ENCODE measurements at places on chromosomes 7 and 10.

DNA sequence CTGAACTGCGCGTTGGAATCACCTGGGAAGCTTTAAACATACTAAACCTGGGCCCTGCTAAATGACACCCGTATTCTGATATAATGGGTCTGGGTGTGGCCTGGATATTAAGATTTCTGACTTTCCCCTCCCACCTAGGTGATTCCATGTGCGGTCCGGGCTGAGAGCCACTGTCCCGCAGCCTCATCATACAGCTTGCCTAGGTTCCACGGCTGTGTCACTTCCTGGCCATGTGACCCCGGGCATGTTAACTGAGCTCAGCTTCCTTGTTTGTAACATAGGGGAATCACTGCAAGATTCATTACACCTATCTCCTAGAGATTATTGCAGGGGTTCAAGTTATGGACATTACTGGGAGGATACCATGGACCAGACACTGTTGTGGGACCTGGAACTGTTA lies 472.7 kb upstream of the GALNT17 start:
- peak; percentile 63 for DNase-seq

- no peak for DNase-seq
Measured at GRCh38 chr7:25913598-25914224, 238.3 kb upstream of the NFE2L3 start.

- DNase-seq = peak; percentile 96
Measured at GRCh38 chr10:118840071-118840775, 85.5 kb upstream of the CACUL1 start.

- no peak for DNase-seq
Measured at GRCh38 chr7:143514487-143514886, 36.8 kb downstream of the TAS2R41 start.

- peak; percentile 92 for DNase-seq
Measured at GRCh38 chr7:50266635-50267386, 37.7 kb upstream of the IKZF1 start.

- no peak for DNase-seq
Measured at GRCh38 chr7:94763268-94763667, 107.3 kb upstream of the SGCE start.

- peak; percentile 64 for DNase-seq
Measured at GRCh38 chr10:16470747-16471146, 33.9 kb downstream of the PTER start.

DNA sequence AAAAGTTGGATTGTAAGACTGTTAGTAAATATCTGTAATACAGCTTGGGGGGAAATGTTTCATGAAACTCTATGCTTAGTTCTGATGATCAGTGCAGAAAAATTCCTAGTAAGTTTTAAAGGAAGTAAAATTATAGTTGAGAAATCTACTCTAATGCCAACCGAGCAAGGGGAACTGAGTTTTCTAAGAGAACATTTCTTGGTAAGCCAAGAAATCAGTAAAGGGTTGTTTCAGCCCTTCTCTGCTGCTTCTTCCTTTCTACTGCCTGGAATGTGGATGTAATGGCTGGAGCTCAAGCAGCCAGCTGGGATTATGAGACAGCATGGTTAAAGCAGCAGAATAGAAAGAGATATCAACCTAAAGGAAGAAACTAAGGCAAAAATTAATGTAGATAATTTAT lies 15.9 kb upstream of the AKR1B1 start:
- no peak for DNase-seq

GRCh38 chr7:127655720-127656119 lies 3.7 kb downstream of the SND1 start:
- no peak for DNase-seq

GRCh38 chr7:129559564-129559963 lies 52.0 kb upstream of the NRF1 start:
- DNase-seq = no peak

DNA sequence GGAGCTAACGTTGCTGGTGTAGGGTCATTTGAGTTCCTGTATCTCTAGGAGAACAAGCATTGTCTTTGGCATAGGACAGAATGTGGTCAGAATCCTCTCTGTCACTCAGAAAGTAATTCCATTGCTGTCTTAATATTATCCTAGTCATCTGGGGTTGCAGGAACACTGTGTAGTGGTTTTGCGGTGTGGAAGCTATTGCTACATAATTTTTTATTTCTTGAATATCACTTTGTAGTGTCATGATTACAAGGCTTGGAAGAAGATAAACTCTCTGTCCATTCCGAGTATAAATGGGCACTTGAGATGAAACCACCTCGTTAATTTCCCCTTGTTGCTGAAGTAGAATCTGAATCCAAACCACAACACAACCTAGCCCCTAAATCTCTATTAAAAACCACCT lies 919.2 kb downstream of the LRMDA start:
- DNase-seq = no peak

- DNase-seq = no peak
Measured at GRCh38 chr7:106063692-106064091, 48.4 kb downstream of the SYPL1 start.

DNA sequence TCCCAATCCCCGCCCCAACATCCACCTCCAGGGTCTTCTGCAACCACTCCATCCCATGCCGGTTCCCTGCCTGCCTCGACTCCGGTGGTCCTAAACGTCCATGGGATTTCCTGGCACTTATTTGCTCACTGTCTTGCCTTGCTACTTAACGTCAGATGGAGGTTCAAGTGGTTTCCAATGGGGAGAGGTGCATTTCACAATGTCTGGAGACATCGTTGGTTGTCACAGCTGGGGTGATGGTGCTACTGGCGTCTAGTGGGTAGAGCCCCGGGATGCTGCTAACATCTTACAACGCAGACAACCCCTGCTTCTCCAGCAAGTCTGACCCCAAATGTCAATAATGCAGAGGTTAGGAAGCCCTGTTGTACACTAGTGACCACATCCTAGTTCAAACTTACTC lies 82.9 kb upstream of the ANLN start:
- DNase-seq = no peak

- no peak for DNase-seq
Measured at GRCh38 chr10:76049581-76050290, 618.3 kb downstream of the LRMDA start.

DNA sequence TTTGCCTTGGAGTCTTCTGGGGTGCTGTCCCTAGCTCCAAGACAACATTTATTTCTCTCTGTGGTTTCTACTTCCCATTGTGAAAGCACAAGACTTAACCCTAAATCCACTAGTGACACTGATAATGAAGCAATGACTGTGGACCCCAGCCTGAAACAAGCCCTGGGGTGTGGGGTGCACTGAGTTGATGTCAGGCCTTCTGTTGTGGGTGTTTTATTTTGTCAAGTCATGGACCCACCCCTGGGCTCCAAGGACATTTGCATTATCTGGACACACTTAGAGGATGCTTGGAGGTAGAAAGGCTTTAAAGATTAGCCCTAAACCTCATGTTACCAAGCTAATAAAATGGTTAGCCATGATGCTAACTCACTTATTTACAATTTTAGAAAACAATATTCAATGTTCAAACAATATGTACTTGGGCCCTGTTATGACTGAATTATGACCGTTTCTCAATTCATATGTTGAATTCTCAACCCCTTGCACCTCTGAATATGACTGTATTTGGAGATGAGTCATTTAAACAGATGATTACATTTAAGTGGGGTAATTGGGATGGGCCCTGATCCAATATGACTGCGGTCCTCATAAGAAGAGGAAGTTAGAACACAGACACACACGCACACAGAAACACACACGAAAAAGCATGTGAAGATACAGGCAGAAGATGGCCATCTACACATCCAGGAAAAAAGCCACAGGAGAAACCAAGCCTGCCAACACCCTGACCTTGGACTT lies 137.2 kb upstream of the IGFBP3 start:
- DNase-seq = no peak

DNA sequence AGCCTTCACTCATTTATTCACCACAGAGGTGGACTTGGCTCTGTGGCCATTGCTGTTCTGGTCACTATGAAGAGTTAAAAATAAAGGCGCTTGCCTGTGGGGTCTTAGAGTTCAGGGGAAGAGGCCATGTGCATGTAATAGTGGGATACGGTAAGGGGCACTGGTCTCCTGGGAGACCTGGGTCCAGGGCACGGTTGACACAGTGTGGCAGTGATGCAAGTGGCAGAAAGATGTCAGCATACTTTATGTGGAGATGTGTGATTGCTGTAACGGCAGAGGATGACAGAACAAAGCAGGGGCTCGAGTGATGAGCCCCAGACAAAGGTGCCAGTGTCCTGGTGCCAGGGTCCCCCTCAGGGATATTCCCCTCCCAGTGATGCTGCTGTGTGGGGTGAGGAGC lies 8.6 kb downstream of the ZSCAN25 start:
- no peak for DNase-seq

GRCh38 chr10:8721650-8722049 lies 667.2 kb downstream of the GATA3 start:
- DNase-seq = no peak

DNA sequence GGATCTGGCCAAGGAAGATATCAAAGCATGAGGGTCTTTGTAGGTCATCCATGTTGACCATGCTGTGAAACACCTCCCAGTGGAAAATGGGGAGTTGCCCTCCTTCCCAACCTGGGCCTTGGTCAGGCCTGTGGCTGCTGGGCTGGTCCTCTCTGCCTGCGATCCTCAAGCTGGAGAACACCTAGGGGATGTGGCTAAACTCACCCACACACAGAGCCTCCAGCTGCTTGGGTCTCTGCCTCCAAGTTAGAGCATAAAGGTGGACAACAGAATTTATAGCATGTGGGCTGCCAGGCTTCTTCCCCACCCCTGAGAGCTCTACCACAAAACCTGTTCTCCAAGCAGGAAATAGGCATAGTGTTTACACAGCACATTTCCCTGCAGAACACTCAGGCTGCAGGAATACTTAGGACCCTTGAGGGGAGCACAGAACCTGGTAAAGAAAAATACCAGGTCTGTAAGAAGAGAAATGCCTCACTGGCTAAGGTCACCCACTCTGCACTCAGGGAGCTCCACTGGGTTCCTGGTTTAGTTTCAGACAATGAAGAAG lies at the start of gene SFTPA2:
Gene SFTPA2 (minus strand): TSS at position 248 of the 550 bp plus-strand sequence. CDS start 924 bp downstream, outside the sequence.
- no peak for DNase-seq

- DNase-seq = no peak
Measured at GRCh38 chr10:122113945-122114747, 125.2 kb downstream of the TACC2 start.

GRCh38 chr10:97302088-97302791 lies 9.8 kb upstream of the ARHGAP19 start:
- no peak for DNase-seq

DNA sequence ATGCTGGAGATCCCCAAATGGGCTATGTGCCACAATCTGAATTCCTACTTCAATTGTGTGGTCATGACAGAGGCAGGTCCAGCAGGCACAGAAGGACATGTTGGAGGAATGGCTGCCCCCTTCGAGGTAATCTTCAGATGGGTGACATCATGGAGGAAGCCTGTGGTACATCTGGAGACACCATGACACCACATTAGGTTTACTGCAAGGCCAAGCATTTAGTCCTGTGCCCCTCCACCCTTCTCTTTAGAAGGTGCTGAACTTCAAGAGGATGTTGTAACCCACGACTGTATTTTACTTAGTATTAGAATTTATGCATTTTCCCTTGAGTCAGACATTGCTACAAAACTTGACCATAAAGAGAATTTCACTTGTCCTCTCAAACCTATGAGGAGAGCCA lies 75.1 kb upstream of the DDC start:
- no peak for DNase-seq

DNA sequence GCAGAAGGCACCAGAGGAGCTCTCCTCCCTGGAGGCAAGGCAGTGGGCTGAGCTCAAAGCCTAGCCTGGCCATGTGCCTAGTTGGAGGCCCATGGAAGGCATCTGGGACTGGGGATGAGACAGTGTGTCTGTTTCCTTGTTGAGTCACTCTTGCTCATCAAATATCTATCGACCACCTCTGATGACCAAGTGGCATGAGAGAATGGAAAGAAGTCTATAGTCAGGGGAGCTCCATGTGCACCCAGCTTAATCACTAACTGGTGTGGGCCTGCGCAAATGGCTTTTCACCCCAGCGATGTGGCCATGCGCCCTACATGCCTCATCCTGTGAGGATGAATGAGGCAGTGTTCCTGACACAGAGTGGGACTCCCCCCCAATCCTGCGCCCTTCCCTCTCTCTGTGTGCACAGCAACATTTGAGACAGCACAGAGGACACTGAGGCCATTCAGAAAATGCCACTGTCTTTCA lies 229.9 kb downstream of the RPS24 start:
- no peak for DNase-seq

DNA sequence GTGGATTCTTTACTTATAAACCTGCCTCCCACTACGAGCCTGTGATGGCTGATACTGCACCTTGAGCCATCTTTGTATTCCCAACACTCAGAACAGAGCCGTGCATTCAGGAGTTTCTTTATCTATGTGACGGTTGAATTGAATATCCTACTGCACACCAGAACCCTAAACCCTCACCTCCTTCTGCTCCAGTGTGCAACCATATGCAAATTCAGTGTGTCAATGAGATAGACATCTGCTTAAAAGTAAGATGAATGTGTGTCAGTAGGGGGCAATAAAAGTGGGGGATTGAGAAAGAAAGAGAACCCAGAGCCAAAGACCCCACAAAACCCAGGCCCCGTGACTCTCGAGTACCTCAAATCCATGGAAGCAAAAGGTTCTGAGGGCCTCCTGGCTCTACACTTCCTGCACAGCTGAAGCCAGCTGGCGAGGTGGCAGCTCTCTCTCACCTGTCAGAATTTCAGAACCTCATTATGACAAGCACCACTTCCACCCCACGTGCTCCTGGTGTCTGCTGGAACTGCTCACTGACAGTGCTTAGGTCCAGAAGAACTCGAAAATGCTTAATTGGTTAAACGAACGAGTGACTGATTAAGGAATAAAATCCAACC lies 143.3 kb upstream of the GPR26 start:
- no peak for DNase-seq

DNA sequence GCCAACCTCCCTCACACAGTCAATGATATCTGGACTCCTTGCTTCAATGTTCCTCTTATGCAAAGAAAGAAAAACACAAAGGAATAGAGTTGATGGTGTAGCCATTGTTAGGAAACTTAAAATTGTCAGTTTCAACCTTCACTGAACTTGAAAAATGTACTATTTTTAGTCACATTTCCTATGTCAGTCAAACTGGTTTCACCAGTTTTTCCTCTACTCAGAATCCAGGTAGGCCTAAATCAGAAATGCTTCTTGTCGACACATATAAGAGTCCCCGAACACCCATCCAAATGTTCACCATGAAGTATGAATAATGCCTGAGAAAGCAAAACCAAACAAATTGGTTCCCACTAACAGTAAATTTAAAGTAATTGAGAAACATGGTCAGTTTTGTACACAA lies 42.4 kb upstream of the ZMYND11 start:
- no peak for DNase-seq

DNA sequence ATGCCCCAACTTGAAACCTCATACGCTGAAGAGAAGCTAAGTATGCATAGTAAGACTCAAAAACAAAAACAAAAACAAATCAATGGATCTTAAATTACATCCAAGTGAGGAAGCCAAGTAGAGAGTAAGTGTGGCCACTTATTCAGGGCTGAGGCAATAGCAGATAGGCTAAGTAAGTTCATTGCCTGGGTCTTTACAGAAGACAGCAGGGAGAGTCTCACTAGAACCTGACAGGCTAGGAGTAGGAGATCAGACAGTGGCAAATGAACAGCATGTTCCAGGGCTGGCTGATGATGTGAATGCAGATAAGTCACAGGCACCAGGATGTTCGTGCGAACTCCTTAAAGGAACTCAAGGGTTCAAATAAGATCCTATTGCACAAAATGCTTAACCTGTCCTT lies 568.6 kb downstream of the KCNMA1 start:
- no peak for DNase-seq
